ENCODE measurements at places on chromosomes 1 and 21.

DNA sequence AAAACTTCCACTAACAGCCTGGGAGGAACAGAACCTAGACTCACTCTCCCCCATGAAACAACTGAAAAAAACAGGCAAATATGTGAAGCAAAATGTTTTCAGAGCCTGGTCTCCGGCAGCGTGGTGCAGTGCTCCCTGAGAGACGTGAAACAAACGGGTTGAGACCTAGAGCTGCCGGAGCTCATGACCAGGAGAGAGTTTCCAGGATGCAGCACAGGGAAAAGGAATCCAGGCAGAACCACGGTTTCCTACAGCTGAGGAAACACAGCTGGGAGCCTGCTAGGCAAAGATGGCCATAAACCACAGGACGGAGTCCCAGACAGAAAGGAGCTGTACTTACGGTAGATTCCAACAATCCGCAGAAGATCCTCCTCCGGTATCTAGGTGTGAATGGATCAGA, 20.2 kb upstream of the SLC19A1 start:
- DNase-seq, result no peak

- DNase-seq, result no peak
Observed at GRCh38 chr1:236059011-236059410, 5.9 kb downstream of the NID1 start.

- DNase-seq, result peak; percentile 24
Observed at GRCh38 chr1:116008656-116009390, 32.5 kb downstream of the SLC22A15 start.

GRCh38 chr21:37548521-37548981, 182.0 kb downstream of the DYRK1A start:
- DNase-seq, result no peak

GRCh38 chr21:42107177-42107880, 36.2 kb downstream of the UMODL1 start:
- no peak for DNase-seq

GRCh38 chr1:155043793-155044192, 7.3 kb upstream of the ADAM15 start:
- no peak for DNase-seq

DNA sequence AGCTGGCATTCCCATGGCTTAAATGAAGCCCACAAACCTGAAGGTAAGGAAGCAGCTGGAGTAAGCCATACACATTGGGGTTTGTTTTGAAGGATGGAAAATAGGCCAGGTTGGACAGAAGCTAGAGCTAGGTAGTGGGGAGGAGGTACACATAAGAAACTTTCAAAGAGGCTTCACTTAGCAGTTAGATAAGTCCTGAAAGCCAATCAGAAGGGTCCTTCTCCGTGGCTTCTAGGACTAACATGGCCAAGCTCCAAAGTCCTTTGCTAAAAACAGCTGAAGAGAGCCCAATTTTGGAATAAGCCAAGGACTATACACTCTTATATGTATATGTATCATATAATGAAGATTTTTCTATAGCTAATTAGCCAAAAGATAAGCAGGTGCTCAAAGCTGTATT, 1.8 kb downstream of the EYA3 start:
- DNase-seq, result no peak

- no peak for DNase-seq
Observed at GRCh38 chr1:185774394-185774793, 40.2 kb downstream of the HMCN1 start.

DNA sequence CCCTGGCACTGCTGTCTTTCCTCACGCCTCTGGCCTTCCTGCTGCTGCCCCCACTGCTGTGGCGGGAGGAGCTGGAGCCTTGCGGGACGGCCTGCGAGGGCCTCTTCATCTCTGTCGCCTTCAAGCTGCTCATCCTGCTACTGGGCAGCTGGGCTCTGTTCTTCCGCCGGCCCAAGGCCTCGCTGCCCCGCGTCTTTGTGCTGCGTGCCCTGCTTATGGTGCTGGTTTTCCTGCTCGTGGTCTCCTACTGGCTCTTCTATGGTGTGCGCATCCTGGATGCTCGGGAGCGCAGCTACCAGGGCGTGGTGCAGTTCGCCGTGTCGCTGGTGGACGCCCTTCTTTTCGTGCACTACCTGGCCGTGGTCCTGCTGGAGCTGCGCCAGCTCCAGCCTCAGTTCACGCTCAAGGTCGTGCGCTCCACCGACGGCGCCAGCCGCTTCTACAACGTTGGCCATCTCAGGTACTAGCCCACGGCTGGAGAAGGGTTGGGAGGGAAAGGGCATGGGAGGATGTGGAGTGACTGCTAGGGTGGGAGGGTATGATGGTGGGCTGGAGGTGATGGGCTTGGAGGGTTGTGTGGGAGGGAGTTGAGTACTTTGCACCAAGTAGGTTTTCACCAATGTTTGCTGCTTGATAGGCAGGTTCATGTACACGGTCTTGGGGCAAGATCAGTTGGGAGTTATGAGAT, 18.9 kb downstream of the VANGL2 start:
- DNase-seq, result no peak

DNA sequence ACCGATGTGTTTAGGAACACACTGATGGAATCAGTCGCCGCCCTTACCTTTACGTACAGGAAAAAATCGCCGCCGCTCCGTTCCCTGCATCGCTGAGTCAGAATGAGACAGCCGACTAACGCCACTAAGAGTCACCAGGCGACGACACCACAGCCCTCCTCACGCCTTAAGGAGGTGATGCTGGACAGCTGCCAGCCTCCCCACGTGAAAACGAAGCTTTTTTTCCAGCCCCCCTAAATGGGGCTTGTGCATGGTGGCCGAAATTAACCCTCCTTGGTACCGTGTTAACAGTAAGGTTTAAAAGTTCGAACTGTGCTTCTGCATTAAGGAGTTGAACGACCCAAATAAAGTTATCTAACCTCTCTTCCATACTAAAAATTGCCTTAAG, 511 bp downstream of the DNTTIP2 start:
- DNase-seq, result peak; percentile 20

GRCh38 chr1:8142955-8143629, 117.0 kb upstream of the ERRFI1 start:
- DNase-seq, result no peak

DNA sequence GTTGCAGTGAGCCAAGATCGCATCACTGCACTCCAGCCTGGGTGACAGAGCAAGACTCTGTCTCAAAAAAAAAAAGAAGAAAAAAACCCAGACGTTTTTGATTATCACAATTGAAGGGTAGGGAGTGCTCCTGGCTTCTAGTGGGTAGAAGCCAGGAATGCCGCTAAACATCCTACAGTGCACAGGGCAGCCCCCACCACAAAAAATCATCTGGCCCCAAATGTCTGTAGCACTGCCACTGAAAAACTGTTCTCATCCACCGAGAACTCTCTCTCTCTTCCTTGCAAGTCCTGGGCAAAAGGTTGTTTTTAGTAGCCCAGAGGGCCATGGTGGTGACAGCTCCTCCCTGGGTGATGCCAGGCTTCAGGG, 35.6 kb upstream of the GPR157 start:
- DNase-seq, result no peak

Measured in left ventricle myocardium inferior (tissue), 1 donor.